ENCODE measurements at places on chromosomes 3 and 15.

GRCh38 chr3:53835257-53835656 lies 11.0 kb downstream of the CHDH start:
- DNase-seq: no peak

DNA sequence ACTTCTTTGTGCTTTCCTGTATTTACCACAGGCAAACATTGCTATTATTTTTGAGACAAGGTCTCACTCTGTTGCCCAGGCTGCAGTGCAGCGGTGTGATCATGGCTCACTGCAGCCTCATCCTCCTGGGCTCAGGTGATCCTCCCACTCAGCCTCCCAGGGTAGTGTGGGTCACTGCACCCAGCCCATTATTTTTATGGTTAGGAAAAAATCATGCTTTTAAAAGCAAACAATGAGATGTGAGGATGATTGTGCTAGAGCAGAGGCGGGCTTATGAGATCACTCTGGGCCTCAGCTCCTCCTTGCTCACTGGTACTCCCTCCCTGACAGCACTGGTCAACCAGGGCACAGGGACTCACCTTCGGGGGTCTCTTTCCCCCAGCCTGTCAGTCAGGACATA lies 2.2 kb downstream of the MAN2C1 start:
- no peak for DNase-seq

- DNase-seq: no peak
Observed at GRCh38 chr3:38331257-38332022, 15.1 kb upstream of the XYLB start.

GRCh38 chr3:24237971-24238706 lies 256.5 kb downstream of the THRB start:
- DNase-seq: peak; percentile 6

DNA sequence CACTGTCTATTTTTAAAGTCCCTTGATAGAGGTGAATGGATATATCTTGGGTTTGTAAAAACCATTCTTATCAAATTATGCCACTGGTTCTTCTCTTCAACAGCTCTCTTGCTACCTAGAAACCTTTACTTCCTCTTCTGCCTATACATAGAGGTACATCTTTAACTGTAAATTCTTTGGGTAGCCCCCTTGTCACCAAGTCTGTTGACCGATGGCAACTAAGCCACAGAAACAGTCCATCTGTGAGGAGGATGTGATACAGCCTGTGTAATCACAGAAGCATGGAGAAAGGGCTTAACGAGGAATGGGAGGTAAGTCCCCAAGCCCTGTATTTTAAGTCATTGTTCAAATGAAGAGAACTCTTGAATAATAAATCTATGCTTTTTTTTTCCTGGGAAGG lies 246.5 kb upstream of the MDFIC2 start:
- no peak for DNase-seq

- DNase-seq: no peak
Observed at GRCh38 chr3:139559541-139559940, 20.0 kb upstream of the RBP1 start.

GRCh38 chr15:85011160-85011571 lies 29.5 kb downstream of the PDE8A start:
- DNase-seq: no peak

DNA sequence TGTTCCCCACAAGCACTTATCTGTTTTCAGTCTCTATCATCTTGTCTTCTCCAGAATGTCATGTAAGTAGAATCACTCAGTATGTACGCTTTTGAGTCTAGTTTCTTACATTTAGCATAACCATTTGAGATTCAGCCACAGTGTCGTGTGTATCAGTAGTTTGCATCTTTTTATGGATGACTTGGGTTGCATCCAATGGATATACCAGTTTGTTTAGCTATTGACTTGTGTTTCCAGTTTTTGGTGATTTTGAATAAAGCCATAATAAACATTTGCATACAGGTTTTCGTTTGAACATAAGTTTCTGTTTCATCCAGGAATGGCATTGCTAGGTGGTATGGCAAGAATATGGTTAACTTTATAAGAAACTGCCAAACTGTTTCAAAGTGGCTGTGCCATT lies 12.1 kb downstream of the GRIP2 start:
- DNase-seq: no peak

- no peak for DNase-seq
Observed at GRCh38 chr3:64903006-64903405, 215.2 kb upstream of the ADAMTS9 start.

DNA sequence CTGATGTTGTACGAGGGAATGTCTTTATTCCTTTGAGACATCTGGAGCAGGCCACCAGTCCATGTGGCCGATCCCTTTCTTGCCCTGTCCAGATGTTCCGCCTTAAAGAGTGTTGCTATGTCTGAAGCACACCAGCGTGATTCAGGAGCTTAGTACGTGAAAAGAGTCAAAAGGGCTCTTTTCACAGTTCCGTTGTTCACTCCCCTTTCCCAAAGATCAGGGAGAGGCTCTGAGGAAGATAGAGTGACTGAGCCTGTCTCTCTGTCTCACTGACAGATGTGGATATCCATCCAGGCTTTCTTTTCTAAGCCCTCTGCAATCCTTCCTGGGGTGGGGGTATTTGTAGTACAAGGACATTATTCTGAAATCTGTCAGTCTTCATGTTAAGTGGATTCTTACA lies 262.5 kb upstream of the LRTM1 start:
- DNase-seq: no peak

- no peak for DNase-seq
Observed at GRCh38 chr15:84819291-84819768, 2.2 kb downstream of the ALPK3 start.

DNA sequence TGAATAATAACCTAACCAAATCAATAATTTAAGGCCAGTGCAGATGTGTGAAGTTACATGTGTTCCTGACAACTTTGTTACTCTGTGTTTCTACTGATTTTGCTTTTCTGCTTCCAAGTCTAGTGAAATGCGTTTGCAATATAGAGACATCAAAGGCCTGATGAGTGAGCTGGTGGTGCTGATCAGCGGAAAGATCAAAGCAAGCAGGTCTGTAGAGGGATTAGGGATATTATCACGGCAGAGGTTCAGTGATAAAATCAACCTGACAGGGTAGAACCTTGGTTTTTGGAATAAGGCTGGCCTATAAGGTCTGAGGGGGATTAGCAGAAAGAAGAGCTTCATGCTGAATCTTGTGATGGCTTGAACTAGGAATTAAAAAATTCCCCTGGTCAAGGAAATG lies 111.7 kb downstream of the EDEM1 start:
- DNase-seq: no peak

DNA sequence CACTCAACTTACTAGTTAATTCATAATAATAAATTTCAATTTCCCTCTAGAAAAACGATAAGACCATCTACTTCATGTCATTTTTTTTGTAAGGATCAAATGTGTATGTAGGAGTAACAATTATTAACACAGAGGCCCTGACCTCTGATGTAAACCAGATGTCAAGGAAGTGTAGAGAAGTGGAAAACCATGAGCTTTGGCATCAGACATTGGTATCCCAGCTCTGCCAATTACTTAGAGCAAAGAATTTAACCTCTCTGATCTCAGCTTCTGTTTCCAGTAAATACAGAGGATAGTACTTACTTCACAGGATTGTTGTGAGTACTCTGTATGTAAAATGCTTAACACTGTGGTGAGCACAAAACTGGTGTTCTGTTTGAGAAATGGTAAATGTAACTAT lies 17.5 kb downstream of the AQR start:
- DNase-seq: no peak

DNA sequence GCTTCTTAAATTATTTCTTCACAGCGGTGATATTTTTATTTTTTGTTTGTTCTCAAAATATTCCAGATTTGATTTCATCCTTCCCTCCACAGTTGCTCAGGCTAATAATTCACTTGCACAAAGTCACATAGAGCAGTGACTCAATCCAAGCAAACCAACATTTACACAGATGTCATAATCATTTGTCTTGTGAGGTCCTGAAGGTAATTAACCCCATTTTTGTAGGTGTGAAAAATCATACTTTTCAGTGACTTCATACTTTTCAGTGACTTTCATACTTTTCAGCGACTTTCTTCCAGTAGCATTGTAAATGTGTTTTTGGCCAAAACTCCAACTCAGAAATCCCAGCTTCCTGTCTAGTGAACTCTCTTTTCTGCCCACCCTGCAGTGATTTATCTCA lies 32.1 kb downstream of the CD200 start:
- DNase-seq: no peak

- DNase-seq: no peak
Observed at GRCh38 chr15:29043736-29044502, 158.1 kb downstream of the APBA2 start.

All from T-helper 1 cell (primary cell).